ENCODE measurements at places on chromosomes 3 and 15. TPM values are rescaled to one million over a fixed set of nuclear protein-coding genes. Genes with fewer than 3 reads are reported as not detected.

GRCh38 chr15:74378848-74379247 lies 11.4 kb upstream of the CYP11A1 start:
- ATAC-seq = peak; percentile 2

UBE2Q2 gene
- 20.9 TPM for total RNA-seq

DNA sequence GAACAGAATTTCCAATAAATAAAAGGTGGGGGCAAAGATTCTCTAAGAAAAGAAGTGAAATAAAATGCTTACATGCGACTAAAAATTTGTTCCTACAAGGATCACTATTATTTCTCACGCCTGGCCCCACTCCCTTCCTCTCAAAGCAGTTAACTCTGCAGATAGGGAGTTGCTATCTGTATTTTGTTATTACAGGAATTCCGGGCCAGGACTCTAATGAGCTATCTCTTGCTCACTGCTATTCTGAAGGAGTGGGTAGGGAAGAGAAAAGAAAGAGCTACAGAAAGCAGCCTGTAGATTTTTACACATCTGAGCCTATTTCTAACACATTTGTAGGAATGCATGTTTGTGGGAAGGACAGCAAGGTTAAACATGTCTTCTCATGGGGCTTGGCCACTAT lies 140.4 kb downstream of the PCCB start:
- ATAC-seq = no peak

- ATAC-seq = no peak
Measured at GRCh38 chr3:194054961-194055360, 81.0 kb upstream of the HES1 start.

DNA sequence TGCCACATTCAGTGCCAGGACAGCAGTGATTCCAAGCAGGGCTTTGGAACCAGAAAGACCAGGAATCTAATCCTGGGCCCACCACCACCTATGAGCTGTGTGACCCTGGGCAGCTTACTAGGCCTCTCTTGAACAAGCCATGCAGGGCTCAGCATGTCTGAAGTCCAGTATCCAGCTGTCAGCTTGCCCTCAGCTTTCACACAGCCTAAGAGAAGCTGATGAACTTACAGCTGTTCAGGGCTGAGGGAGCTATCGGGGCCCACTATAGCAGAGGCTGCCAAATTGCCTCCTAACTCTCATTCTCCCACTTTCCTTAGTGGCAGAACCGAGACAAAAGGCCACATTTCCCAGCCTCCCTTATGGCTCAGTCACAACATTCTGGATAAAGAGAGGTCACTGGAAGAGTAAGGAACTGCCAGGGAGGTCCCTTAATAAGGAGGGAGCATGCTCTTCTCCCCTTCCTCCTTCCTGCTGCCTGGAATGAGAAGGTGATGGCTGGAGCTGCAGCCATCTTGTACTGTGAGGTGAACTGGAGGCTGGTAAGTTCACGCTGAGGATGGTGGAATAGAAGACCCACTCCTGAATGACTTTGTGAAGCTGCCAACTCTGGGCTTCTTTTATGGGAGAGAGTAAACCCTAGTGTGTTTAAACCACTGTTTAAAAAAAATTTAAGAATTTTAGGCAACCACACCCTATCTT lies 34.5 kb downstream of the FEM1B start:
- ATAC-seq = no peak

- ATAC-seq = no peak
Measured at GRCh38 chr3:82424031-82424339, 662.5 kb upstream of the GBE1 start.

- peak; percentile 94 for ATAC-seq
Measured at GRCh38 chr3:9088441-9089353, 125.4 kb upstream of the RAD18 start.

P2RY14 gene
- total RNA-seq = 0.88 TPM

- no peak for ATAC-seq
Measured at GRCh38 chr15:29364426-29365078, 94.9 kb upstream of the NSMCE3 start.

CADM2 gene
- total RNA-seq = not detected

OSBPL10 gene
- total RNA-seq = 29.1 TPM

DNA sequence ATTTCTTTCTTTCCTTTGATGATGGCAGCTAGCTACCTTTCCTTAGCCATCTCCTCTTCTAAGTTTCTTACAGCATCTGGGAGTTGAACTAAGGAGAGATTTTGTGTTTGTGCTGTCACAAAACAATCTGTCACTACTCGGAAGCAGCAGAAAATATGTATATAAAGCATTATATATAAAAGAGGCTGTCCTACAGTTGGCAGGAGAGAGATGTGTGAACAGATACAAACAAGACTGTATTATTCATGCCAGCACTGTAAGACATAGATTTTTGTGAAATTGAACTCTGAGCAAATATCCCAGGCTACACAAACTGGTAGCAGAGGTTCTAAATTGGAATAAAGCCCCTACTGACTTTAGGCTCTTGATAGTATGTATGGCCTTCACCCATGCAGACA lies 577.5 kb upstream of the NECTIN3 start:
- ATAC-seq = no peak

DNA sequence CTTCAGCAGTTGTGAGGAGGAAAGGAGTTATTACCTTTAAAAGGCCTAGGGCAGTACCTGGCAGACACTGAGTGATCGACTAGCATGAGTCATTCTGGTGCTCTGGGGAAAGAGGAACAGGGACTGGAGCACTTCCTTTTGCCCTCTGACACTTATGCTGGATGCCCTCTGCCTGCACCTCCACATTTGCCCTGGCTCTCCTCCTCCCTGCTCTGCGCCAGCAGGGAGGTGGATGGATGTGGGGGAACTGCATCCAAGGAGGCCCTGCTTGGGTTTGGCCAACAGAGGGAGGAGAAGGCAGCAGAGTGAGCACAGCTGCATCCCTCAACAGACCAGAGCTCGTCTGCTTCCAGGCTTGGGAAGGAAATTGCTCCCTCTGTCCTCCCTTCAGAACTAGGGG lies 75.0 kb downstream of the SEMA5B start:
- peak; percentile 90 for ATAC-seq

EXD1 gene
- total RNA-seq = not detected

RAB6B gene
- total RNA-seq = 3.3 TPM

DNA sequence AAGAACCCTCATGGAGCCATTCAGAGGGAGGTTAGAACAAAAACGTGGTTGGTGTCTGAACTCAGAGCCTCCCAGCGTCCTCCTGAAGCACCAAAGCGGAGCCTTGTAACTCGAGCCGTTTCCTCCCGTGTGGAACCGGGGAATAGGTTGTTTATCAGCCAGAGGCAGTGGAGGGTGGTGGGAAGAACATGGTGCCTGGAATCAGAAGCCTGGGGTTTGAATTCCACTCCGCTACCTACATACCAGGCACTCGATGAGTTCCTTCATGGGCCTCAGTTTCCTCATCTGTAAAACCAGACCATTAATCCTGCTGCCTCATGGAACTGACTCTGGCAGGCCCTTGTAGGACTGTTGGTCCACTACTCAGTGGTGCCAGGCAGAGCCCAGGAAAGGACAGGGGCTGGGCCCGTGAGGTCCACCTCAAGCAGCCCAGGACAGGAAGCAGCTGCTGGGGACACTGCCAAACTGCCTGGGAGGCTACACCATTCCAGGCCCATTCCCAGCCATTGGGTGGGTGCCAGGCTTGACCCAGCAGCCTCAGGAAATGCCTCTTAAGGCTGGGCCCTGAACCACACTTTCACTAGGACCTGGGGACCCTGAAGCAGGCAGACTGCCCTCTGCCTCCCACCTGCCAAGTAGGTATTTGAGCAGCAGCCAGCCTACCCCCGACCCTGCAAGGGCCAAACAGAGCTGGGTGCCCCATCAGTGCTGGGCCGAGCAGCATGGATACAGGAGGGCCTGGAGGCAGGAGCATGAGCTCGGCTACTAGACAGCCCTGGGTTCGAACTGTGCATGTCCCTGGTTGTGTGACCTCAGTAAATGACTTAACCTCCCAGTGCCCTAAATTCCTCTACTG lies 33.4 kb downstream of the PRKCD start:
- peak; percentile 4 for ATAC-seq

- ATAC-seq = no peak
Measured at GRCh38 chr15:68833700-68834331, 13.1 kb upstream of the ANP32A start.

DNA sequence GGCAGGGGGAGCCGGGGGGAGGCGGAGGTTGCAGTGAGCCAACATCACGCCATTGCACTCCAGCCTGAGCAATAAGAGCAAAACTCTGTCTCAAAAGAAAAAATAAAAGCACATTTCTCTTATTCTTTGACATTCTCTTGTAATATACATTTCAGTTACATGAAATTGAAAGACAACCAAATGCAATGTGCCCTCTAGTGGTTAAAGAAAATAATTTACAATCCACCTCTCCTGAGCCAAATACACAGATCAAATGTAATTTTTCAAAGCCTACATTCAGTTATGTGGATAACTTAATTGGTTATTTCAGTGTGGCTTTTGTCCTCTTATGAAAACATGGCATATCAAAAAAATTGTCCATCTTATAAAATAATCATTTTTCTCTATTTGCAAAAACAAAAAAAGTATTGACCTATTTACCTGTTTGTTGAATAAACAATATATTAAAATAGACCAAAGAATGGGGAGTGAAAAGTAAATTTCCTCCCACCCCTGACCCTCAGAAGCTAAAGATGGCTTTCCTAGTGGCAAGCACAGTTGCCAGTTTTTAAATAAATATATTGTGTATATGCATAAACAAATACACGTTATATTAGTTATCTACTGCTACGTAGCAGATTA lies 14.2 kb upstream of the U2SURP start:
- ATAC-seq = no peak

GRCh38 chr3:168847291-168847883 lies 751.7 kb upstream of the GOLIM4 start:
- ATAC-seq = no peak

GRCh38 chr3:96756516-96756915 lies 57.9 kb upstream of the EPHA6 start:
- ATAC-seq = no peak

DNA sequence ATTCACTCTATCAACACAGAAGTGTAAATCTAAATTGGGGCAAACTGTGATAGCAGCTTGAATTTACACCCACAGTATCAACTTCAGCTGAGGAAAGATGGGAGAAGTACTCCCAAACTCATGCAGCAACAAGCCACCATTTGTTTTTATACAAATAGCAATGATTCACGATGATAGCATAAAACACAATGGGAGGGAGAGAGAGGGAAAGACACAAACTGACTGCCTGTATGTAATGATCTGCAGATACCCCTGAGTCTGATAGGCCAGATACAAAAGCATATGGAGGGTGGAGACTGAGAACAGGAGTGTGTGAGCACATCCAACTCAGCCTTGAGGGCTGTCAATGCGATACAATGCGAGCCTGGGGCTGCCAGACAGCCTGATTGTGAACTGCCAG lies 79.2 kb downstream of the CNTN3 start:
- ATAC-seq = no peak

SCG3 gene
- not detected for total RNA-seq

ROPN1 gene
- total RNA-seq = not detected

GRCh38 chr15:67840749-67841512 lies 1.1 kb upstream of the RNU6-1 start:
- no peak for ATAC-seq

GRCh38 chr3:46162975-46163555 lies 45.0 kb downstream of the CCR1 start:
- ATAC-seq = peak; percentile 63

DNA sequence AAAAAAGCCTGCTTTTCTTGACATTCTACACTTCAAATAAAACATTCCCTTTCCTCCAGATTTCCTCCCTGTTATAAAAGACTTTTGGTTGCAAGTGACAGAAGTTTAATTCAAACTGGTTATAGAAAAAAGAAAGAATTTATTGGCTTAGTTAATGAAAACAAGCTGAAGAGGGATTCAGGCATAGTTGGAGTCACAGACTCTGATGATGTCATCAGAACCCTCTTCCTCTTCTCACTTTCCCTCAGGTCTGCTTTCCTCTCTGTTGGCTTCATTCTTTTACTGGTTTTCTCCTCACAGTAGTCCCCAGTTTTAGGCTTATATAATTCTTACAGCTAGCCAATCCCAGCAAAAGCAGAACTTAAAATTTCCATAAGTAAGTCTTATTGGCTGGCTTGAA lies 32.0 kb upstream of the MBNL1 start:
- ATAC-seq = no peak

DPH3 gene
- total RNA-seq = 12.2 TPM

GRCh38 chr3:190491533-190492054 lies 22.3 kb upstream of the IL1RAP start:
- ATAC-seq = no peak

MFN1 gene
- total RNA-seq = 42.0 TPM

DNA sequence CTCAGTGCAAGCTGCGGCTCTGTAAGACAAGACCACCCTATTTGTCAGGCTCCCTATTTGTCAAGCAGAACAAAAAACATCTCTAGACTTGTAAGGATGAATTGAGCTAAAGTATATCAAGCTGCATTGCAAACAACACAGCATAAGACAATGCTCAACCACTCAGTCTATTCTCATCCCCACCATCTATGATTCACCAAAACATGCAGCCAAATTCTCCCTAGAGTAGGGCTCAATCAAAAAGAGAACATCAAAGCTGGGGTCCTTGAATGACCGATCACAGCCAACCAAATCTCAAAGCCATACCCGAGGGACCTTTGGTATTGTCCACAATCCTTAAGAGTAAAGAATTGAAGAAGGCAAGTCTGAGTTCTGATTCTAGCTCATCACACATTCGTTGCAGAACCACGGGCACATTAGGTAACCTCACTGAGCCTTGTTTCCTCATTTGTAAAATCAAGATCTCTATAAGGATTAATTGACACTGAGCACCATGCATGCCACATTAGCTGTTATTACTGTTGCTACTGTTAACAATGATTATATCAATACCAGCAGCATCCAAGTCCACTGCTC lies 31.2 kb downstream of the RFTN1 start:
- ATAC-seq = no peak

- ATAC-seq = no peak
Measured at GRCh38 chr3:167936019-167936418, 159.7 kb downstream of the GOLIM4 start.

C2CD4A gene
- 0.44 TPM for total RNA-seq

DNA sequence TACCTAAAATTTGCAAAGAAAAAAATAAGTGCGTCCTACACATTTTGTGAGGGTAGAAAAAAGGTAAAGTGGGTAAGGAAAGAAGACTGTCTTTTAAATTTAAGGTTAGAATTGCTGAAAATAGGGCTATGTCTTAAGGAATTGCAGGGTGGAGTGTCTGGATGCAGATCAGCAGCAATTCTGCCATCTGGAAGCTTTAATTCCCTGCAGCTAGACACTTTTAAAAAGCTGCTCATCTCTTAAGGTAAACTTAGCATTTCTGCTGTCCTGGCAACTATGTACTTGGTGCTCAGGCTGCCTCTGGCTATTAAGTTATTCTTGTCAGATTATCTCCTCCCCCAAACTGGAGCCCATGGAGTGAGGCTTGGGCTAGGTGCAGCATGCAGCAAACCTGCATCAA lies 420.2 kb downstream of the SI start:
- no peak for ATAC-seq

MORC1 gene
- total RNA-seq = not detected

DNA sequence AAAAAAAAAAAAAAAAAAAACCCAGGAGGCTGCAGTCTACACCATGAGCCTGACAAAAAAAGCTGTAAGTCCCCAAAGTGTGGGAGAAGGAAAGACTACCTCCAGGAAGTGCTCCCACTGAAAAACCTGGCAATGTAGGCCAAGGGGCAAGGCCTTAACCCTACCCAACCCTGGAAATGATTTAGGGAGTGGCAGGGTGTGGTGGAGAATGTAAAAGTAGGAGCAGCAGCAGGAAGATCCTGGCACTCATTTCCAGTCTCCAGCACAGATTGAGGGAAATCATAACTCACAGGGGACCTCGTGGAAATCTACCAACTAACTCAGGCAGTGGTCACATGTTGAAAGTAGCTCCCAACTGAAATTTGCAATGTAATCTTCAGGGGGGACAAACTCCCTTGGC lies 839.5 kb downstream of the EPHA3 start:
- ATAC-seq = no peak

- ATAC-seq = no peak
Measured at GRCh38 chr3:194801461-194802432, 116.1 kb downstream of the FAM43A start.

All from esophagus mucosa (tissue), 1 donor.